ENCODE measurements at places on chromosomes 1 and 21.

DNA sequence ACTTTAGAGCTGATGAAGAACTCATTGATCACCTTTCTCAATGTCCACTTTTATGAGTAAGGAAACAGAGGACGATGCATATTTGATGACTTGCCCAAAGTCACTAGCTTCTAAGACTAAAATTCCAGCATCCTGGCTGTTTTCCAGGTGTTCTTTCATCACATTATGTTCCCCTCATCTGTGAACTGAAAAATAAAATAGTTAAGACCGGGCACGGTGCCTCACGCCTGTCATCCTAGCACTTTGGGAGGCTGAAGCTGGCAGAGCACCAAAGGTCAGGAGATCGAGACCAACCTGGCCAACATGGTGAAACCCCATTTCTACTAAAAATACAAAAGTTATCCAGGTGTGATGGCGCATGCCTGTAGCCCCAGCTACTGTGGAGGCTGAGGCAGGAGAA, 297.5 kb downstream of the DUSP10 start:
- DNase-seq: no peak

DNA sequence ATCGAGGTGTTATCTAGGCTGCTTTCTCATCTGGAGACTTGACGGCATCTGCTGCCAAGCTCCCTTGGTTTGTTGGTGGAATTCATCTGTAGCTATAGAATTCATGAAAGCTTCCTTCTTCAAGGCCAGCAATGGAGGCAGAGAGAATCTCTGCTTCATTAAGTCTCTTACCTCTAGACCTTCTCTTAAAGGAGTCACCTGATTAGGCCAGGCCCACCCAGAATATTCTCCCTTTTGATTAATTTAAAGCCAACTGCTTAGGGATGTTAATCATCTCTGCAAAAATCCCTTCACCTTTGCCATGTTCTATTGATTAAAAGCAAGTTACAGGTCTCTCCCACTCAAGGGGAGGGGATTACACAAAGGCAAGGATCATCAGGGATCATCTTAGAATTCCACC, 5.3 kb upstream of the NCF2 start:
- no peak for DNase-seq

DNA sequence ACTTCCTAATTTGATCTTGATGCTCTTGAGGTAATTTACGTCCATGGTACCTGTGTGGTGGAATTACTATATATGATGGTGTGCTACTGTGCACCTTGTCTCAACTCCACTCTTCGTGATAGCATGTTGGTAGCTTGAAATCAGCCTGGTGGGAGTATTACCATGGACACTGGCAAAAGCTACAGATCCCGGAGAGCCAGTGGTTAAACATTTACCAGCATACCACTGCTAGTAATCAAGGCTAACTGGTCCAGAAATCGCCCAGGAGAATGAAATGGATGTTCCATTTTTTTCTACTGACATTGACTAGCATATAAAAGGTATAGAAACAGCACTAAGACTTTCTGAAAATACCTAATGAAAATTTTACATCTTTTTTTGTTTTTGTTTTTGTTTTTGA, 30.6 kb downstream of the ELK4 start:
- DNase-seq: no peak

DNA sequence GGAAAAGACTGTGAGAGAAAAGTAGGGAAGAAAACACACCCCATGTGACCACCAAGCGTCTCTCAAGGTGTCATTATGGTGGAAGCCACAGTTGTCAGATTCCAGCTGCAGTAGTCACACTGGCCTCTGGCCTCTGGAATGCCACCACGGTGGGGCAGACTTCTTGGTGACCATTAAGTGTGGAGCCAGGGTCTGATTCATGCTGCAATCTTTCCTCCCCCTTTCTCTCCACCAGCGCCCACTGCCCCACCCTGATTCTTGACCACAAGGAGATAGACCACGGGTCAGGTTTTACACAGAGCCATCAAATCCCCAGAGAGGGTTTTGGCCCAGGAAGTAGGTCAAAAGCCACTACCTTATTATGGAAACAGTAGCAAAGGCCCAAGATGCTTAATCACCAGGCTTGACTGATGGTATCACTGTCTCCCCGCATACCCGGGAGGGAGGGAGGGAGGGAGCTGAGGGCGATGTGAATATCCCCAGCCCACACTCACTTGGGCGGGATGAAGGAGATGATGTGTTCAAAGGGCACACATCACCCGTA, 52.7 kb upstream of the GRHL3 start:
- no peak for DNase-seq

DNA sequence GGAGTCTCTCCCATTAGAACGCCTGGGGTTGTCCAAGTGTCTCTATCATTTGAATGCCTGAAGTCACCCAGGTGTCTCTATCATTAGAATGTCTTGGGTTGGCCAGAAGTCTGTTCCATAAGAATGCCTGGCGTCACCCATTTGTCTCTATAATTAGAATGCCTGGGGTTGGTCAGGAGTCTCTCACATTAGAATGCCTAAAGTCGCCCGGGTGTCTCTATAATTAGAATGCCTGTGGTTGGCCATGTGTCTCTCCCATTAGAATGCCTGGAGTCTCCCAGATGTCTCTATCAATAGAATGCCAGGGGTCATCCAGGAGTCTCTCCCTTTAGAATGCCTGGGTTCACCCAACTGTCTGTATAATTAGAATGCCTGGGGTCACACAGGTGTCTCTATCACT, 54.5 kb downstream of the RNF187 start:
- no peak for DNase-seq

DNA sequence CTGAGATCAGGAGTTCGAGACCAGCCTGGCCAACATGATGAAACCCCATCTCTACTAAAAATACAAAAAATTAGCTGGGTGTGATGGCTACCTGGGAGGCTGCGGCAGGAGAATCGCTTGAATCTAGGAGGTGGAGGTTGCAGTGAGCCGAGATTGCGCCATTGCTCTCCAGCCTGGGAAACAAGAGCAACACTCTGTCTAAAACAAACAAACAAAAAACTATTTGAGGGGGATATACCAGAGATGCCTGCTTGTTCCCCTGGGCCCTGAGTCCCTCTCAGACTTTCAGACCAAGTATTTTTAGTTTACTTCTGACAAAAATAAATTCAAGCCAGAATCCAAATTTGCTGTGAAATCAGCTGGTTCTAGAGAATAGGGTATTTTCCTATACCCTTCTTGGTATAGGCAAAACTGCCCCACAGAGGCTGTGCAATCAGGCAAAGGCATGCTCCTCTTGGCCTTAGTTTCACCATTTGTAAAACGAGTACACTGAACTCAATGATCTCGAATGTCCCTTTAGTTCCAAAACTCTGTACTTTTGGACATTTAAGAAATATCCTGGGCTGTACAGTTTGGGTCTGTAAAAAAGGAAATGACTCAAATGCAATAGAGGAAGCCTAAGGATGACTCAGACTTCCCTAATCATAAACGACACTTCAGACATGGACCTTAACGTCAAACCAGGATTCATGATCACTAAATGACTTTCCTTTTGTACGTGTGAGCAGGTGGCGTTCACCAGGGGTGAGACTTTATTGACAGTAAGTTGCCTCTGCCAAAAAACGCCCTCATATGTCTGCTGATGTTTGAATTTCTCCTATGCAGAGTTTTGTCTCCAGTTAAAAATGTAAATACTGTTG, 16.1 kb downstream of the ENSA start:
- no peak for DNase-seq

DNA sequence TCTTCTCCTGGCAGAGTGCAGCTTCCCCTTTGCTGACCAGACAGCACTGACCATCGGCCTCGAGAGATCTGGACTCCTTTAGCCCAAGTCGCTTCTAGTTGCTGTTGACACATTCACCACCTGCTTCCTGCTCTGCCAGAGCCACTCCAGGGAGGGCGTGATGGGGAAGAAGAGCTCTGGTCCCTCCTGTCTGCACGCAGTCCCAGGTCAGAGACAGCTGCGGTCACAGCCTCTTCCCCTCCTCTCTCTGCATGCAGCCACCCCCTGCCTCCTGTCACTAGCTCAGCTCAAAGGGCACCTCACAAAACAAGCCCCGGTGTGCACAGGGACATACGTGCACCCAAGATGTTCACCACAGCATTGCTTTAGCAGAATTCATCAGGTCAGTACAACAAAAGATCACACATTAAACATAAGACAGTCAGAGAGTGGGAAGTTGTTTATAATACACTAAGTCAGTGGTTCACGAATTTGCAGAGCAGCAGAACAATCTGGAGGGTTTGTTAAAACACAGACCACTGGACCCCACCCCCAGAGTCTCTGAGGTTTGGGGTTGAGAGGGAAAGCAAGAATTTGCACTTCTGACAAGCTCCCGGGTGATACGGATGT, 132.9 kb downstream of the SYF2 start:
- DNase-seq: no peak

DNA sequence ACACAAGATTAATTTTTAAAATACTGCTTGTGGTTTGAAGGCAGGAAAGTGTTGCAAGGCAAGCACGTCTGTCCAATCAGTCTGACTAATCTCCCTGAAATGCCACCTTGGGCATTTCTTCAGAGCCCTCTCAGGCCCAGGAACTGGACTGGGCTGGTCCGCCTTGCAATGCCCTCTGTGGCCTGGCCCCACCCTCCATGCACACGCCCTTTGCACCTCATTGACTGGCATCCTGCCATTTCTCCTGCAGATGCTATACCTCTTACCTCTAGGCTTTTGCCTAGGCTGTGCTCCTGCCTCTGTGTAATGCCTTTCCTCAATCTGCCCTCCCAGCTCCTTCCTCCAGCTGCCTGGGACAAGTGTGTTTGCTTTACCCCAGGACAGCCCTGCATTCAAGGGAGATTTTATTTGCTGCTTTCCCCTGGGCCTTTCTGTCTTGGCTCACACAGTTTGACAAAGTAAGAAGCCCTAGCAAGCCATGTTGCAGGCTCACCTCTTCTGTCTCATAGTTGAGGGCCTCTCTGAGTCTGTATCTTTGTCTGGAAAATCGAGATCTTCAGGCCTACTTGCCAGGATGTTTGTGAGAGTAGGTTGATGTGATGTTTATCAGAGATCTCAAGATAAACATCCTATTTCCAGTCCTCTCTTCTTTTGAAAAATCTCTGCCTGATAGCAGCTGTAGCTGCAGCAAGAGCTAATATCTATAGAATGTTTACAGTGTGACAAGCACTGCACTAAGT, 149.2 kb upstream of the JUN start:
- DNase-seq: peak; percentile 18

DNA sequence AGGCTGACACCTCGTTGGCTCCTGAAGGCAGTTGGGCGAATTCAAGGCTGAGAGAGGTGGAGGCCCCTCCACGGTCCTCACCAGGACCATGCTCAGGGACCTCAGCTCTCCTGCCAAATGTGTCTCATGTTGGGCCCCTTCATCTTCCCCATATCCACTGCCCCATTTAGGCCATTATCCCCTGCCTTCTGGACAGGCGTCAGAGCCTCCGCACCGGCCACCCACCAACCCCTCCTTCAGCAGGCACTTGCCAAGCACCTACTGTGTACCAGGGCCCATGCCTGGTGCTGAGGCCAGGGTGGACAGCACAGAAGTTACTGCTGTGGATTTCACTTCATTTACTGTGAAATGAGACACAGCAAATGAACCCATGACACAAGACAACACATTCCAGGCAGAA, 325.8 kb downstream of the MATN1 start:
- DNase-seq: no peak

GRCh38 chr1:61808968-61809367, 66.7 kb downstream of the PATJ start:
- DNase-seq: no peak

All from HuH-7.5 (cell line).